ENCODE measurements at places on chromosomes 6 and 20.

- DNase-seq: no peak
Measured at GRCh38 chr20:46044896-46045295, 15.9 kb downstream of the SLC12A5 start.

GRCh38 chr6:37536491-37537190, 36.9 kb upstream of the CCDC167 start:
- DNase-seq: no peak

- DNase-seq: no peak
Measured at GRCh38 chr6:29559524-29560287, at the start of gene UBD. Gene UBD (minus strand): TSS chr6:29559732. CDS start chr6:29559701, 31 bp downstream.

DNA sequence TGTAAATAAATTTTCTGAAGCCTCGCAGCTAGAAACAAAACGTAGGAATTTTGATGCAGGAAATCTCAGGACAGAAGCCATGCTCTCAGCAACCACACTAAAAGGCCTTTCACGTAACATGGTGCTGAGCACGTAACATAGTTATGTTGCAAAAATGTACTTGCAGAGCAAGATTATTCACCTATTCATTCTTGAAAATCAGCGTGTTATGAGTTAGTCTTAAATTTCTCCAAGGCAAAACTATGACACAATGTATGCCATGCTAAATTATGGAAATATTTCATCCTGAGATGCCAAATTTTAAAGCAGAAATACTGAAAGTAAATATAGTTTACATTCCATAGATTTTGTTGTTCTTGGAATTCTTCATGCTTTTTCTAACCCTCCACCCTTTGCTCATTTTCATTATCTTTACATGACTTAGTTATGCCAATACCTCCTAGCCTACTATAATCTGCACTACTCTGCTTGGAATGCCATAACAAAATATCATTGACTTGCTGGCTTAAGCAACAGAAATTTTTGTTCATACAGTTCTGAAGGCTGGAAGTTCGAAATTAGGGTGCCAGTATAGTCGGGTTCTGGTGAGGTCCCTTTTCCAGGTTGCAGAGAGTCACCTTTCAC, 179.8 kb upstream of the BMP5 start:
- no peak for DNase-seq

DNA sequence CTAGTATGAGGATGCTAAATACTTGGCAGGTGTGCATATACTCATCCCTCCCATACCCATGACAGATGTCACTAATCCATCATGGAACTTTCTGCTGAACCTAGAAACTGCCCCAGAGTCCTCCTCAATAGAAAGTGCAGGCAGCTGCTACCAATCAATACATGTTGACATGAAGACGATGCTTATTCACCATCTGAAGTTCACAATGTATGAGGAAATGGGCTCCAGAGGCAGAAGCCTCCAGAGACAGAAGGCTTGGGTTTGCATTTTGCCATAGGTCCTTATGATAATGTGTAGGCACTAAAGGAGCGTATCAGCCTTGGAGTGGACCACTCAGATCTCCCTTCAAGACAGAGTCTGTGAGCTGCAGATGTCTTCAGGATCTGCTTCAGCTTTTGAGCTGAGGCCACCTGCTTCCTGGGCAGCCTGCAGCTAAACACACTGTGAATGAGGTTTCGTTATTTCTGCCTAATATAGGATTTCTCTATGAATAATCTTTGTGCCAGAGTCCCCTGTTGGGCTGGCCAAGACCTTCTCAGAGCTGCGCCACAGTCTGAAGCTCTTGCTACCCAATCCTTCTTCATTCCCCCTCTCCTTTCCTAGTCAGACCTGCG, 7.5 kb upstream of the KIAA1755 start:
- DNase-seq: no peak

DNA sequence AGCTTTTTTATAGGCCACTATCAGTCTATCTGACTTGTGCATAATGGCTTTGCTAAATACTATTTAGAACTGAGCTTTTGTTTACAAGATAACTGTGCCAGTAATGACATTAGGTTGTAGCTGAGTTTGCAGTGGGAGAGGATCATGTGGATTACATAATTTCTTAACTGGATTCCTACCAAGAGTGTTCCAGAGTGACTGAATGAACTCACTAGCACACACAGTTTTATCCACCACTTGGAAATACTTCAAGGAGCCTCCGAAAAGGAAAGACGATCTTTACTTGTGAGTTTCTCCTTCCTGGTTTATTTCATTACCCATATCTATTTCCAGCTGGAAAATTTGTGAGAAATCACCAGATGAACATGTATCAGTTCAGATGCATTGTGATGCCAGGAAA, 10.9 kb upstream of the SYNE1 start:
- DNase-seq: no peak

DNA sequence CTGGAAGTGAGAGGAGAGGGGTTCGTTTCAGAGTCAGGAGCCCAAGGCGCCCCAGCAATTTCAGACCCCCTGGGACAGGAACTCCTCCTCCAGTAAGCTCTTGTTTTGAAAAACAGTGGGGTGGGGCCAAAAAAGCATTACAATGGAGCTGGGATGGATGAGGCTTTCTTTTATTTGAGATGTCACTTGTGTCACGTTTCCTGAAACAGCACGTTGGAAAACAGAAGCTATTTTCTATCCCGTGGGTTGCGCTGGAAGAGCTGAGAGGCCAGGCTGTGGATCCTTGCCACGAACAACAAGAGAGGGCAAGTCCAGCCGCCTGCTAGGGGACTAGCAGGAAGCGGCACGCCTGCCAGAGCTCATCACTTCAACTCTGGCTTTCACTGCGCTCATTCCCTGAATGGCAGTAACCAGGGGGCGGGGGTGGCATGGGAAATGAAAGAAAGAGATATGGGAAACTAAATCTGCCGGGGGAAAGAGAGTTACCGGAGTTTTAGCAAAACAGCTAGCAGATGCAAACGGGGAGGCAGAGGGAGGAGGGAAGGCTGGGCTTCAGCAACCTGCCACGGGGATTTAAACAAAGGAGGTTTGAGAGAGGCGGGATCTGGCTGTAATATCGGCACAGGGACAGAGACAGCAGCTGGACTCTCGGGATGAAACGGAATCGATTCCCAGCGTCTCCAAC, 34.6 kb downstream of the GCNT2 start:
- DNase-seq: no peak

GRCh38 chr20:41218466-41218865, 81.1 kb downstream of the PLCG1 start:
- no peak for DNase-seq

Measured in activated T-helper 1 cell treated with anti-CD3 and anti-CD28 coated beads, Interleukin-2, amount 50 U/mL, for 16 hours (primary cell).